Left renal cortex interstitium (tissue), 4 donors: ENCODE measurements at places on chromosomes 11 and 22. TPM values are rescaled to one million over a fixed set of nuclear protein-coding genes. Genes with fewer than 3 reads are reported as not detected.

- no peak for DNase-seq
Observed at GRCh38 chr11:34243600-34244464, 114.0 kb downstream of the ABTB2 start.

GRCh38 chr11:119481667-119482400 lies 58.9 kb upstream of the THY1 start:
- no peak for DNase-seq

Gene PPP6R2
- 40.4 TPM for polyA plus RNA-seq

- DNase-seq = no peak
Observed at GRCh38 chr11:28910926-28911325, 802.7 kb downstream of the METTL15 start.

Gene DDX25
- polyA plus RNA-seq = 5.1 TPM

- DNase-seq = no peak
Observed at GRCh38 chr11:37905707-37906417, 1307.8 kb upstream of the RAG2 start.

DNA sequence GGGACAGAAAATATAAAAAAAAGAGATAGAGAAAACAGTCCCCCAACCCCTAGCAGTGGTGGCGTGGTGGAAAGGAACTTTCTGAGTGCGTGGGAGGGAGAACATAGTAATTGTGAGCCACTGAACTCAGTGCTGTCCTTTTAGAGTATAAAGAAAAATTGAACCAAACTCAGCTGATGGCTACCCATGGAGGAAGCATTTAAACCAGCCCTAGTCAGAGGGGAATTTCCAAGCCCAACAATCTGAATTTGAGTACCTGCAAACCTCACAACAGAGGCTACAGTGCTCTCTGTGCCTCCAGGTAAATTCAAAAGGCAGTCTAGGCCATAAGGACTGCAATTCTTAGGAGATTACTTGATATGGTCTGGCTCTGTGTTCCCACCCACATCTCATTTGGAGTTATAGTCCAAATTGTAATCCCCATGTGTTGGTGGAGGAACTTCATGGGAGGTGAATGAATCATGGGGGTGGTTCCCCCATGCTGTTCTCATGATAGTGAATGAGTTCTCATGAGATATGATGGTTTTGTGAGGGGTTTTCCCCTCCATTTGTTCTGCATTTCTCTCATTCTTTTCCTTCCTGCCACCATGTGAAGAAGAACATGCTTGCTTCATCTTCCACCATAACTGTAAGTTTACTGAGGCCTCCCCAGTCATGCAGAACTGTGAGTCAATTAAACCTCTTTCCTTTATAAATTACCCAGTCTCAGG lies 687.8 kb downstream of the FAM181B start:
- DNase-seq = no peak

Gene SULT4A1
- polyA plus RNA-seq = 5.7 TPM

- DNase-seq = no peak
Observed at GRCh38 chr22:21591695-21592094, 24.2 kb downstream of the UBE2L3 start.

Gene FIBIN
- polyA plus RNA-seq = 28.2 TPM

Gene MMP13
- 0.13 TPM for polyA plus RNA-seq

Gene INPPL1
- 123 TPM for polyA plus RNA-seq

DNA sequence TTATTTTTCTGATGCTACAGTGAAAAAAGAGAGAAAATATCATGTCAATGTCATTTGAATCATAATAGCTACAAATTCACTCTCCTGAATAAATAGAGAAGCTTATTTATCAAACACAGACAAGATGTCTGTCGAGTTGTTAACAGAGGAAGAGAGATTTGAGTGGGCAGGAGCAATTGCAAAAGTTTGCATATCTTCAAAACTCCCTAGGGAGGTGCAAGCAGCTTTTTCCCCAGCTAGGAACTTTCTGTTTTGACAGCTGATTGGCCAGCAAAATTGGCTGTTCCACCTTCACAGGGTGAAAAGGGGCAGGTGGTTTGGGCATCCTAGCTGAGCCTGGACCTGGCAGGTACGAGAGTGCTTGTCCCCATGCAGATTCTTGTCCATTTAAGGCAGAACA lies 98.2 kb downstream of the NTM start:
- DNase-seq = no peak

- DNase-seq = no peak
Observed at GRCh38 chr22:16964366-16964765, 43.7 kb downstream of the GAB4 start.

Gene MIAT
- polyA plus RNA-seq = 0.27 TPM

DNA sequence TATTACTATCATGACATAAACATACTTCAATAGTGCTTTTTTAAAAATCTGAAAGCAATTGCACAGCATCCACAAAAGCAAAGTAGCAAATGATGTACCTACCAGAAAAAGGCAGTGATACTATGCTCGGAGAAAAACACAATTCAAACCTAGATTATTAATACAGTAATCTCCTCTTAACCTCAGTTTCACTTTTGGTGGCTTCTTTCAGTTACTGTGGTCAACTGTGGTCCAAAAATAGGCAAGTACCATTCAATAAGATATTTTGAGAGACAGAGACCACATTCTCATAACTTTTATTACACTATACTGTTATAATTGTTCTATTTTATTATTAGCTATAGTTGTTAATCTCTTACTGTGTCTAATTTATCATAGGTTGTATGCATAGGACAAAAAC lies 20.8 kb downstream of the KCNA4 start:
- no peak for DNase-seq

- no peak for DNase-seq
Observed at GRCh38 chr11:117072517-117073461, 25.4 kb downstream of the SIK3 start.

GRCh38 chr11:19525276-19525675 lies 187.4 kb upstream of the NAV2 start:
- no peak for DNase-seq

- DNase-seq = no peak
Observed at GRCh38 chr22:38474003-38474607, 6.2 kb downstream of the KDELR3 start.

Gene LDHAL6A
- polyA plus RNA-seq = 1.1 TPM

Gene OR52A1
- polyA plus RNA-seq = 0.02 TPM

GRCh38 chr22:47066616-47066905 lies 304.1 kb downstream of the TBC1D22A start:
- no peak for DNase-seq

DNA sequence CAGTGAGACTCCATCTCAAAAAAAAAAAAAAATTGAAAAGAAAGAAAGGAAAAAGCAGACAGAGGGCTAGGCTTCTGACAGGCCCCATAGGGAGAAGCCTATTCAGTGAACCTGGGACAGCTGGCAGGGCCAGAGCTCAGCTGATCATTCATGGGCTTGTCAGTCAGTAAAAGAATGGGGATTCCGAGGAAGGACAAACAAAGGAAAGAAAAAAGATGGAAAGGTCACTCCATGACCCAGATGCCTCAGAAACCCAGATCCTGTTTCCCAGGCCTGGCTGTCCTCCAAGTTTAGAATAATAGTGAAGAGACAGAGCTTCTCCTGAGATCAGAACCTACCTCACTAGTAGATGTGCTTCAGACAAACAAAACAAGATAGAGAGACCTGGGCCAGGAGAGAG lies 34.3 kb upstream of the ASPHD2 start:
- peak; percentile 24 for DNase-seq

GRCh38 chr11:116890193-116890592 lies 52.8 kb upstream of the APOA1 start:
- no peak for DNase-seq

GRCh38 chr22:44537467-44537866 lies 39.4 kb upstream of the RTL6 start:
- DNase-seq = no peak

DNA sequence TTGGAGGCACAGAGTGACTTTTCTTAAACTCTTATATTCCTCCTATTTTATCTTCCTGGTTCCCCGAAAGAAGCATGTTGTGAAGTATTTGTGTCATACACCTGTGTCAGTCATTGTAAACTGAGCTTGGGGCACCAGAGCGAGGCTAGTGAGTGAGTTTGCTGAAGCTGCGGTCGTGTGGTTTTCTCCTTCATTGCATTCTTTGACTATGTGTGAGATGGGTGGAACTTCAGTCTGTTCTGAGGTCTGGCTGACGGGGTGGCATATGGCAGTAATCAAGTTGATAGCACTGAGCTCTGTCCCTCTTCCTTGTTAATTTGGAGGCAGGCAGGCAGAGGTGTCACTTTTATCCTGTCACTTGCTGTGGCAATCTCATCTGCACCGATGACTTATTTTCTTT lies 4.2 kb downstream of the VPS26B start:
- no peak for DNase-seq

DNA sequence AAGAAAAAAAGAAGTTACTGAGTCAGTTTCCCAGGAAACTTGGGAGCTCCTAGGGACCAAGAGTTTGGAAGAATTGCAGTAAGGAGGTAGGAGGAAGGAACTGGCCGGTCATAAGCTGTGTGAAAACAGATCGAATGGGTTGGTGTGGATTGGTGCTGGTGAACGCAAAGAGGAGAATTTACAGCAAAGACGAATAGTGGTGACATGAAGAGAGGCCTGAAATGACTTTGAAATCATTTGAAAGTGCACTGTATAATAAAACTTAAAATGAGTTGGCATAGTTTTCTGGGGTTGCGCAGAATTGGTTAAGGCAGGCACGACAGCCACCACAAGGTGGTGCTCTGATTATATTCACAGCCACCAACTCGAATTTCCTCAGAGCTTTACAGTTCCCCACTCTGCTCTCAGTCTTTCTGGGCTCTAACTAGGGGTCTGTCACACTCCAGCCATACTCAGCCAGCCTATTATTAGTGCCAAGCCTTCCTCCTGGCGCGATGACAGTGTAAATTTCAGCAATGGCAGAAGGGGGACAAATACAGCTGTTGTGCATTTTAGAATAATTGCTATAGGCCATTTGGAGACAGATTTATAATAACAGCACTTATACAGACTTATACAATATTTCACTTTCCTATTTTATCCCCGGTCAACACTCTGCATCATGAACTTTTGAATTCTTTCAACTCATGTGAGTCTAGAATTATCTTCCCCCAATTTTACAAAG lies 8.3 kb upstream of the HTR3B start:
- no peak for DNase-seq

DNA sequence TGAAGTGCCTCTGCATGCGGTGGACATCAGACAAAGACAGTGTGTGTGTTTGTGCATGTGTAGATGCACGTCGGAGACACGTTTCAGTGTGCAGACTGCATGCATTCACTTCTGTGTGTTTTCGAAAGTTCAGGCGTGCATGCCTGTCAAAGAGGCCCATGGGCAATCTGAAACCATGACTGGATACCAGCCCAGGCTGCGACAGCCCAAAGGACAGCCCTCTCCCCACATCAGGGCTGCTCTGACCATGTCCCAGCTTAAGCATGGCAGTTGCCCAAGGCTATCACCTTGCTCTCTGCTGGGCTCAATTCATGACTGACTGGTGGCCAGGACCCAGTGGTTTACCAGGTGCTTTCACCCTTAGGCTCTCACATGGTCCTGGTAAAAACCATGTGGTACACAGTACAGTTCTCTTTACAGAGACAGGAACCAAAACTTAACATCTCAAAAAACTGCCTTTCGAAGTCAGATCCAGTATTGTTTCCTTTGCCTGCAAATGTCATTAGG lies 423.7 kb upstream of the CADM1 start:
- DNase-seq = no peak

Gene UBQLN3
- polyA plus RNA-seq = not detected

Gene CD151
- polyA plus RNA-seq = 201 TPM

DNA sequence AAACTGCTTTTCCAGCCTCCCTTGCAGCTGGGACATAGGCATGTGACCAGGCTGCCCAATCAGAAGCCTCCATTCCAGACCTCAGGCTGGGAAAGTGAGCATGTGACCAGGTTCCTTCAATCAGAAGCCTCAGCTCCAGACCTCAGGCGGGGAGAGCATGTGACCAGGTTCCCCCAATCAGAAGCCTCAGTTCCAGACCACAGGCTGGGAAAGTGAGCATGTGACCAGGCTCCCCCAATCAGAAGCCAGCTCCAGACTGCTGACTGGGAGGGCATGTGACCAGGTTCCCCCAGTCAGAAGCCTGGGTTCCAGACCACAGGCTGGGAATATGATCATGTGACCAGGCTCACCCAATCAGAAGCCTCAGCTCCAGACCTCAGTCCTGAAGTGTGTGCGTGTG lies 11.7 kb upstream of the IL2RB start:
- DNase-seq = no peak

GRCh38 chr11:73454987-73455386 lies 78.8 kb downstream of the RELT start:
- DNase-seq = no peak

GRCh38 chr11:35100013-35100383 lies 39.0 kb upstream of the CD44 start:
- peak; percentile 19 for DNase-seq

- no peak for DNase-seq
Observed at GRCh38 chr22:19957445-19957844, 15.8 kb upstream of the TXNRD2 start.

Gene ANKK1
- polyA plus RNA-seq = 0.41 TPM

- DNase-seq = no peak
Observed at GRCh38 chr11:35531246-35531645, 5.8 kb upstream of the PAMR1 start.

Gene SMTNL1
- 0.14 TPM for polyA plus RNA-seq

Gene VPS37C
- polyA plus RNA-seq = 21.7 TPM

Gene SAA1
- polyA plus RNA-seq = not detected

DNA sequence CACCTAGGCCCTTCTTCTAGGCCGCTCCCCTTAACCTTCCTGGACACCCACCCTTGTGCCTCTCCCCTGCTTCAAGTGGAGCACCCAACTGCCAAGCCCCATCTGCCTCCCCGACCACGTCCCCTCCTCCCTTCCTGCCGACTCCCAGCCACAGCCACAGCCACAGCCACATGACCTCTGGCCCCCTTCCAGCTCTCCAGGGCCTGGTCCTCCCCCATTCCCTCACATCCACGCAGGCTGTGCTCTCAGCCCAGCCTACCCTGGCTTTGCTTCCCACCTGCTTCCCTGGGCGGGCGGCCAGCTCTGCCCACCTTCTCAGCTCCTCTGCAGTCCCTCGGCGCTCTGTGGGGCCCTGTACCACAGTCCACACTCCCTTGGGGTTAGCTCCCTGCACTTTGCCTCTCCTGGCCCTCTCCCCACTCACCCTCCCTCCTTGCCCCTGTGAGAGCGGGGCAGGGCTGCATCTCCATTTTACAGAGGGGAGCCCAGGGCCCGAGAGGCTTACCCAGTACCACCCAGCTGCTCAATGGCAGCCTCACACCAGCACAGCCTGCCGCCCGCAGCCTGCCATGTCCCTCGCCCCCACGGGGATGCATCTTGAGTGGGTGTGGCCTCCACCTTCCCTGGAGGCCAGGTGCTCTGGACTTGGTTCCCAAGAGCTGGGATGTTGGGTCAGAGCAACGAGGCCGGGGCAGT lies 20.3 kb downstream of the PARVG start:
- no peak for DNase-seq

GRCh38 chr11:85768473-85769146 lies 42.3 kb downstream of the SYTL2 start:
- no peak for DNase-seq

GRCh38 chr11:42524534-42525227 lies 787.1 kb upstream of the API5 start:
- peak; percentile 52 for DNase-seq

DNA sequence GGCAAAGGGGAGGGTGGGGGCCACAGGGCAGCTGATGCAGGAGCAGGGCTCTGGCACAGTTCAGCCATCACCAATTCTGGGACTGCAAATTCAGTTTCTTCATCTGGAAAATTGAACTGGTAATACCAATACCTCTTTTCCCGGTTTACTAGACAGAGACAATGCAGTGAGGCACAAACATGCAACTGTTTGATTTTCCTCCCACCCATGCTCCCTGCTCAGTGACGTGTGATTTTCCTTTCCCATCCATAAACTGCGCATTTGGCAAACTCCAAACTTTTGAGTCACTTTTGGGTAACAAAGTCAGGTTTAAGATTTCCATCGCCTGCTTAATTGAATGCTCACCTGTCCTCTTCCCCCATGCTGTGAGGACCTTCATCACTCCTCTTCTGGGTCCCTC lies 23.2 kb downstream of the P2RY2 start:
- DNase-seq = no peak

Gene CDC42EP2
- 9.5 TPM for polyA plus RNA-seq
